ENCODE measurements at places on chromosomes 4 and X.

GRCh38 chrX:108735091-108735678 lies 1.2 kb downstream of the IRS4 start:
- DNase-seq = no peak

- DNase-seq = no peak
Measured at GRCh38 chr4:75708218-75708691, 16.1 kb upstream of the USO1 start.

- DNase-seq = peak; percentile 5
Measured at GRCh38 chr4:185039508-185040273, 21.4 kb downstream of the HELT start.

GRCh38 chrX:130028196-130028595 lies 45.8 kb downstream of the BCORL1 start:
- DNase-seq = no peak

GRCh38 chr4:15925830-15926229 lies 12.7 kb downstream of the FGFBP1 start:
- DNase-seq = no peak

DNA sequence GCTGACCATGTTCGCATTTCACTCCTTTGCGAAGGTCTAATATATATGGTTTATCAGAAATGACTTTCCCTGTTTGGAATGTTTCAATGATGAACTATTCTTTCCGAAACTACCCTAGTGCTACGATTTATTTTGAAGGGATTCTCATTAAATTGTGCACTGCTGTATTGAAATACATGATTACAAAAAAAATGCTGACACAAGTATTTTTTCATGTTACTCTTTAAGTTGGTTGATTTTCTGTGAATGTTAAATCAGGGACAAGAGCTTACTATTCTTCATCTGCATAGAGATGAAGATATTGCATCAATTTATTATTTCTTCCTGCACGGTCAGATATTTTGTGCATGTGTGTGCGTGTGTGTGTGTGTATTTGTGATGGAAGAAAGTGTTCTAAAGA lies 731.5 kb upstream of the AGA start:
- DNase-seq = no peak

GRCh38 chrX:68332201-68332731 lies 101.0 kb downstream of the OPHN1 start:
- DNase-seq = no peak

DNA sequence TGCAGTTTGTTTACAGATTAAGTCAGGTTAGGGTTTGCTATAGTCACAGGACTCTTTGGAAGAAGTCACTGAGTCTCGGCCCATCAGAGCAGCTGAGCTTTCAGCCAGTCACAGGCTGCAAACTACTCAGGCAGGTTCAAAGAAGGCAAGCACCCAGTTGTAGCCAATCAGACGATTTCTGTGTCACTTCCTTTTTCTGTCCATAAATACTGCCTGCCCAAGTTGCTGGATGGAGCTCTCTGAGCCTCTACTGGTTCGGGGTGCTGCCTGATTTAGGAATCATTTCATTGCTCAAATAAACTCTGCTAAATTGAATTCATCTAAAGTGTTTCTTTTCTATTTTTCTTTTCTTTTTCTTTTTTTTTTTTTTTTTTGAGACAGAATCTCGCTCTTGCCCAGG lies 7.3 kb upstream of the SH3BP2 start:
- no peak for DNase-seq

GRCh38 chrX:135490979-135491514 lies 29.4 kb upstream of the INTS6L start:
- no peak for DNase-seq

DNA sequence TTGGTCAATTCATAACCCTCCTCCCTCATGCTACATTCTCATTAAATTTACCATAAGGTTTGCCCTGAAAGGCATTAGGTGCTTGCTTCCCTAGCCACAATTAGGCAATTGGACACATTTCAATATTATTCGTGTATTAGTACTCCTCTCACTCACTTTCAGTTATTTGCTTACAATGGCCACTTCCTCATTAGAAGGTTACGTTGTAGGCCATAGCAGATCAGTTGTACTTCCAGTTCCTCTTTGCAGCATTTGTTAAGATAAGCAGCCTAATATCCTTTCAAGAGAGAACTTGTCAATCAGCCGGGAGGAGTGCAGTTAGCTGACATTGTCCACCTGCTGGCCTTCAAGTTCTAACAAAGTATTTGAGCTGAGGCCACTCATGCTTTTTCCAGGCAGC lies 1017.2 kb downstream of the PCDH7 start:
- no peak for DNase-seq

DNA sequence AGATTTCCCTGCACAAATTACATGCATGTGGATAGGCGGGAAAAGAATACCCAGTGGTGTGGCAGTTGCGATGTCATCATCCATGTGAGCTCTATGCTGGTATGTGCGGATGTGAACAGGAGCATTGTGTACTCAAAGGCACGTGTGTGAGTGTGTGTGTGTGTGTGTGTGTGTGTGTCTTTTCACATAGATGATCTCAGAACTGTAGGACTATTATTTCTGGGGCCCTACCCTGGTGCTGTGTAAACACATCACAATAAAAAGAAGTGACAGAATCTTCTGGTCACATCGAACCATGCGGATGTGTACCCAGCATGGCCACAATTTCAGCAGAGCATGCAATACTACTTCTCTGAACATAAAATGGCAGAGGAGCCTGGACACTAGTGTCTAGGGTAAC lies 624.8 kb downstream of the MID1IP1 start:
- DNase-seq = no peak

DNA sequence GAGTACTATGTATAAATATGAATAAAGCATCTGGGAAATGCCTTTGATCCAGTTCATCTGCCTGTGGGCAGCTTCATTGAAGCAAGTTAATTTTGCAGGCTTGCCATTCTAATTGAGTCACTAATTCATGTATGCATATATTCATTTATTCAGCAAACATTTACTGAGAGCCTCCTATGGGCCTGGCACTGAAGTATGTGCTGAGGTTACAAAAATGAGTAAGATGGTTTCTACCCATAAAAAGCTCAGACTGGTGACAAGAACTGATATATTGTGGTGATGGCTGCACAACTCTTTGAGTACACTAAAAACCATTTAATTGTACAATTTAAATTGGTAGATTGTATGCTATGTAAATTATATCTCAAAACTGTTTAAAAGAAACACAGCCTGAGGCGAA lies 1.1 kb upstream of the MRPL1 start:
- DNase-seq = no peak

DNA sequence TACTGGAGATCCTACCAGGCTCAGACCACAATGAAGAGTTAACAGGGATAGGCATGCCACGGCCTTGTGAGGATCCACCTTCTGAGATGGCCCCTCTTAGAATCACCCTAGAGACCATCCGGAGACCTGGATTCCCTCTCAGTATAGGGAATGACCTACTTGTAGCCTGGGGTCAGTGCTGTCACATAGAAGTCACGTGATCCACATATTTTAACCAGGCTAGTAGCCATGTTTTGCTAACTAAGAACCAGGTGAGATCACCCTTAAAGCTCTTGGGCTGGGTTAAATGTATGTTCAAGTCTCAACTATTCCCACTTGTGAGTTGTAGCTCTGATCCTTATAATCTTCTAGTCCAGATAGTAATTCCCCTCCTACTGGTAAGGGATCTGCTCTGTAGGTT lies 215.4 kb downstream of the CCNG2 start:
- no peak for DNase-seq

GRCh38 chrX:135521405-135522131 lies 1.1 kb downstream of the INTS6L start:
- DNase-seq = peak; percentile 49

- DNase-seq = no peak
Measured at GRCh38 chr4:172978848-172979247, 189.8 kb upstream of the GALNT7 start.

GRCh38 chr4:96630839-96631238 lies 790.9 kb downstream of the PDHA2 start:
- no peak for DNase-seq

- no peak for DNase-seq
Measured at GRCh38 chrX:65582450-65583082, 48.0 kb upstream of the LAS1L start.

GRCh38 chrX:25721564-25721963 lies 416.6 kb upstream of the MAGEB18 start:
- DNase-seq = no peak

DNA sequence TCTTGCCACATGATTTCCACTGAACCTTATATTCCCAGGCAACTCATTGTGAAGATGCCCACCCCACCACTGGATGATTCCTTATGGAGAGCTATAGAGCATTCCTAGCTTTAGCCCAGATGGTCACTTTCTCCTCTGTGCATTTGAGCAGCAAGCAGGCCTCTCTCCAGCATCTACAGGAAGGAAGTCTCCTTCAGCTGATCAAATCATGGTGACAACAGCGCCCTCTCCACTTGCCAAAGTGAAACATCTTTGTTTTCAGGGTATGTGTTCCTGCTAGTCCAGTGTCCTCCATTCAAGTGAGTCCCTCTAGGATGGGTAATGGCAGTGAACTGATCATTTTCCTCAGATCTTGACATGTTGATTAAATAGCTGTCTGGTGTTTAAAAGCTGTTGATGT lies 10.9 kb upstream of the SYTL5 start:
- no peak for DNase-seq

GRCh38 chr4:185467101-185467500 lies 4.4 kb downstream of the CCDC110 start:
- no peak for DNase-seq
